ENCODE measurements at places on chromosomes 4 and X.

GRCh38 chrX:131677655-131678628 lies 134.1 kb downstream of the OR13H1 start:
- DNase-seq: no peak

DNA sequence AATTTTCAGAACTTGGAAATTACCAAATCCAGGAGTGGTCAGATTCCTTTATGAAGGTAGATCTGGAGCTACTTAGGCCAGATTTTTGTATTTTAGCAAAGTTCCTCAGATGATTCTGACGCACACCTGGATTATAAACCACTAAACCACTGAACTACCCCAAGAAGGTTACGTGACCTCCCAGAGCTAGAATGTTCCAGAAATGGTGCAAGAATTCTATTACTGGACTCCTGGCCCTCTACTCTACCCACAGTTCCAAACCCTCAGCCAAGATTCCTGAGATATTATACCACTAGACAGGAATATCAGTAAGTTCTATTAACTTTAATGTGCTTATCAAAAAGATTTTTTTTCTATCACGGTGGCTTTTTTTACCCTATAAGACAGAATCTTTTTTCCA lies 67.1 kb downstream of the ABCG2 start:
- no peak for DNase-seq

GRCh38 chr4:108540536-108540935 lies 79.8 kb upstream of the RPL34 start:
- no peak for DNase-seq

- no peak for DNase-seq
Measured at GRCh38 chr4:19033816-19034733, 1012.5 kb upstream of the LCORL start.

- DNase-seq: no peak
Measured at GRCh38 chrX:27446423-27446822, 16.7 kb downstream of the PPP4R3C start.
